ENCODE measurements at places on chromosomes 7 and 10. TPM values are rescaled to one million over a fixed set of nuclear protein-coding genes. Genes with fewer than 3 reads are reported as not detected.
A peak's percentile ranks its signal among the peaks of the same experiment; 100 is the strongest.

The ELFN1 gene
- total RNA-seq = 0.19 TPM

The DNAJB12 gene
- 36.2 TPM for total RNA-seq

The DENND11 gene
- 77.9 TPM for total RNA-seq

The TMEM176B gene
- total RNA-seq = not detected

The LRRD1 gene
- not detected for total RNA-seq

DNA sequence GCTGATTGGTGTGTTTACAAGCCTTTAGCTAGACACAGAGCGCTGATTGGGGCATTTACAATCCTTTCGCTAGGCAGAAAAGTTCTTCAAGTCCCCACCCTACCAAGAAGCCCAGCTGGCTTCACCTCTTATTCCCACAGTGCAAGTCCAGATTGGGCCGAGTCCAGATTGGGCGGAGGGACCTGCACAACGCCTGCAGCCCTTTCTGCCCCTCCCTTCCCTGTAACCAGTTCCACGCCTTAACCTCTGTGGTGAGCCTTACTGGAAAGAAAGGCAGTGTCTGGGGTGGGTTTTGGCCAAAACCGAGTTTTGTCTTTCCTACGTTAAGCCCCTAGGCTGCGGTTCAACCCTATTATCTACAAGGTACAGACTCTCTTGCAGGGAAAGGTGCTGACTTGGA is 268.7 kb downstream of the ZEB1 start:
- no peaks in the 10 kb centered on the region for H3K36me3 ChIP-seq
- H3K4me3 ChIP-seq = no peak overlapping the region
- H3K27ac ChIP-seq = no peak overlapping the region
- H3K27me3 ChIP-seq = no peaks in the 10 kb centered on the region

DNA sequence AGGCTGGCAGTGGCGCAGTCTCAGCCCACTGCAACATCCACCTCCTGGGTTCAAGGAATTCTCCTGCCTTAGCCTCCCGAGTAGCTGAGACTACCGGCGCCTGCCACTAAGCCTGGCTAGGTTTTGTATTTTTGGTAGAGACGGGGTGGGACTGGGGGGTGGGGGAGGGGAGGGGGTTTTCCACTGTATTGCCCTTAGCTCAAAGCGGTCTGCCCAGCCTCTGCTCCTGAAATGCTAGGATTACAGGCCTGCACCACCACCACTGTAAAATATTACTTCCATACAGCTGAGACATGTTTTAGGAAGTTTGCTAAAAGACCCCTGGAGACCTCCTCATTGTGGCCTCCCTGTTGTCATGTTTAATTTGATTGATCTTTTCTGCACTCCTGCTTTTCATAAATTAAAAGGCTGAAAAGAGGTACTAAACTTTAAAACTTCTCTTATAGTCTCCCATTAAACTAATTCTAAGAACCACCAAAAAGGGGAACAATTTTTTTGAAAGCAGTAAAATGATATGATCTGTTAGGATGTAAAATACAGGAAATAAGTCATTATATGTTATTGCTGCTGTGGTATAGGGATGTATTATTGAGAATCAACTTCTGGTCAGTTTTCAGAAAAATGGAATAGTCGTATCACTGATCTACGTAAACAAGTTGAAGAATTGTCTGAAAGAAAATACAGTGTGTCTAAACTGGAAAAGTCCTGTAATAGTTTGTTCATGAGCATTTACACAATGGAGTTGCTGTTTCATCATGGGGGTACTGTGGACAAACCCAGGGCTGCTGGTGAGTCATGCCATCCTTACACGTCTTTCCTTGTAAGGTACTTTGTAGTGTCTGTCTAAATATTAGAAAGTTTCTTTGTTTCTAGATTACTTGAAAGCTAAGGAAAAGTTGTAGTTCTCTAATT is 72.9 kb upstream of the TMEM248 start:
- H3K4me3 ChIP-seq = no peak overlapping the region
- H3K27me3 ChIP-seq = no peaks in the 10 kb centered on the region
- H3K36me3 ChIP-seq = no peaks in the 10 kb centered on the region
- DNase-seq = no peak
- no peak overlapping the region for H3K27ac ChIP-seq

- H3K4me1 ChIP-seq = no peaks in the 10 kb centered on the region
- DNase-seq = no peak
- H3K27ac ChIP-seq = no peak overlapping the region
Observed at GRCh38 chr7:121500360-121501058, 104.4 kb upstream of the FAM3C start.

- no peaks in the 10 kb centered on the region for H3K4me1 ChIP-seq
- no peak for DNase-seq
- no peak overlapping the region for H3K4me3 ChIP-seq
- no peaks in the 10 kb centered on the region for H3K27me3 ChIP-seq
- no peak overlapping the region for H3K27ac ChIP-seq
Observed at GRCh38 chr7:47366211-47366610, 215.7 kb downstream of the TNS3 start.

DNA sequence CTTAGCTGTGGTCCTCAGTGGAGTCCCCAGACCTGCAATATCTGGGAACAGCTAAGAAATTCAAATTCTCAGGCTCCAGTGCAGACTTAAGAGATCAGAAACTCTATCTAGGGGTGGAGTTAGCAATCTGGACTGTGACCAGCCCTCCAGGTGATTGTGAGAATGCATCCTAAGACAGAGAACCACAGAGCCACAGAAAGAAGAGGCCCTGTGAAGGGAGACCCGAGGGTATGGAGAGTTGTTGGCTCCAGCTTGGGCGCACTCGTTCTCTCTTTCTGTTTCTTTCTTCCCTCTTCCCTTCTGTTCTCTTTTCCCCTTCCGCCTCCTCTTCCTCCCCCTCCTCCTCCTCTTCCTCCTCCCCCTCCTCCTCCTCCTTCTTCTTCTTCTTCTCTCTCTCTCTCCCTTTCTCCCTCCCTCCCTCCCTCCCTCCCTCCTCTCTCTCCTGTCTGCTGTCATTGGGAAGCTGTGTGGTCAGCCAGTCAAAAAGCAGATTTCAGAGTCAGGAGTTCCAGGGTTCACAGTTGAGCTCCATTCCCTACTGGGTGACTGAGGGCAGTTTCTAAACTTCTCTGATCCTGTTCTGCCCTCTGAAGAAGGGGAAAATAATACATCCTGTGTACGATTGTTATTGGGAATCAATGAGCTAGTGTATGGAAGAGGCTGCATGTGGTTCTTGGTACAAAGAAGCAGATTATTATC is 62.1 kb upstream of the STEAP1B start:
- H3K27ac ChIP-seq = no peak overlapping the region
- DNase-seq = no peak
- H3K4me3 ChIP-seq = no peak overlapping the region

- H3K27me3 ChIP-seq = no peaks in the 10 kb centered on the region
- H3K4me1 ChIP-seq = no peaks in the 10 kb centered on the region
- DNase-seq = no peak
- no peak overlapping the region for H3K27ac ChIP-seq
Observed at GRCh38 chr10:58465629-58466028, 47.0 kb upstream of the BICC1 start.

DNA sequence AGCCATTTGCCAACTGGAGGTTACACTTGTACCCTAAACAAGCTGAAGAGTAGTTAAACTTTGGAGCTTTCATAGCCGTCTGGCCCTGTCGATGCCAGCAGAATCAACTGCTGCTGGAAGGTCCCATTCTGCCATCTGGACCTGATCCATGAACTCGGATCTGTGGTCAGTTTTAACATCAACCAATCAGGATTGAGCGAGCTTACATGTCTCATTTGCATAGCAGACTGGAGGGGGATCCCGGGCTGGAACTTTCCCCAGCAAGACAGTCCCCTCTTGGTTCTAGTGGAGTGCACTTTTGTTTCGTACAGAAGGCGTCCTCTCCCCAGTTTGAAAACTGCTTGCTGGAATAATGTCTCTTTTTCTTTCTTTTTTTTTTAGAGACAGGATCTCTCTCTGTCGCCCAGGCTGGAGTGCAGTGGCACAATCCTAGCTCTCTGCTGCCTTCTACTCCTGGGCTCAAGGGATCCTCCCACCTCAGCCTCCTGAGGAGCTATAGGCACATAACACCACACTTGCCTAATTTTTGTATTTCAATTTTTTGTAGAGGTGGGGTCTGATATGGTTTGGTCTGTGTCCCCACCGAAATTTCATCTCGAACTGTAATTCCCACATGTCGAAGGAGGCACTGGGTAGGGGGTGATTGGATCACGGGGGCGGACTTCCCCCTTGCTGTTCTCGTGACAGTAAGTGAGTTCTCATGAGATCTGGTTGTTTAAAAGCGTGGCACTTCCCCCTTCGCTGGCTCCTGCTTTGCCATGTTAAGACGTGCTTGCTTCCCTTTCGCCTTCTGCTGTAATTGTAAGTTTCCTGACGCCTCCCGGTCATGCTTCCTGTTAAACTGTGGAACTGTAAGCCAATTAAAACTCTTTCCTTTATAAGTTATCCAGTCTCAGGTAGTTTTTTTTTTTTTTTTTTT is 42.8 kb upstream of the SEPHS1 start:
- no peaks in the 10 kb centered on the region for H3K27me3 ChIP-seq
- H3K36me3 ChIP-seq = no peaks in the 10 kb centered on the region
- no peak overlapping the region for H3K27ac ChIP-seq
- H3K4me3 ChIP-seq = no peak overlapping the region
- no peak for DNase-seq
- H3K4me1 ChIP-seq = no peaks in the 10 kb centered on the region

DNA sequence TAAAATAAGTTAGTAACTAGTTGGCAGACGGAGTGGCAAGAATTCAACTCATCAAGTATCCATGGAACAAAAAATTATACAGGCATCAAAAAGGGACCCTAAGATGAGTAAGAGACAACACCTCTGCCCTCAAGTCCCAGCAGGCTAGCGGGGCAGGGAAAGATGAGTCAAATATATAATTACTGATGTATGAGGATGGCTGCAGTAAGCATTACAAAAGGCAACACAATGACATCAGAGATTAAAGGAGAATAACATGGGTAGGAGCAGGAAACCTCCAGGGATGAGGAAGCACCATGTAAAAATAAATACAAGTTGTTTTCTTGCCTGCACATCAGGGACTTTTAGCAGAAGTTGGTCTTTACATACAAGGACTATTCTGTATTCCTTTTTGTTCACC is 49.4 kb downstream of the SCRN1 start:
- no peak for DNase-seq
- H3K4me3 ChIP-seq = no peak overlapping the region
- no peaks in the 10 kb centered on the region for H3K27me3 ChIP-seq
- no peaks in the 10 kb centered on the region for H3K36me3 ChIP-seq

DNA sequence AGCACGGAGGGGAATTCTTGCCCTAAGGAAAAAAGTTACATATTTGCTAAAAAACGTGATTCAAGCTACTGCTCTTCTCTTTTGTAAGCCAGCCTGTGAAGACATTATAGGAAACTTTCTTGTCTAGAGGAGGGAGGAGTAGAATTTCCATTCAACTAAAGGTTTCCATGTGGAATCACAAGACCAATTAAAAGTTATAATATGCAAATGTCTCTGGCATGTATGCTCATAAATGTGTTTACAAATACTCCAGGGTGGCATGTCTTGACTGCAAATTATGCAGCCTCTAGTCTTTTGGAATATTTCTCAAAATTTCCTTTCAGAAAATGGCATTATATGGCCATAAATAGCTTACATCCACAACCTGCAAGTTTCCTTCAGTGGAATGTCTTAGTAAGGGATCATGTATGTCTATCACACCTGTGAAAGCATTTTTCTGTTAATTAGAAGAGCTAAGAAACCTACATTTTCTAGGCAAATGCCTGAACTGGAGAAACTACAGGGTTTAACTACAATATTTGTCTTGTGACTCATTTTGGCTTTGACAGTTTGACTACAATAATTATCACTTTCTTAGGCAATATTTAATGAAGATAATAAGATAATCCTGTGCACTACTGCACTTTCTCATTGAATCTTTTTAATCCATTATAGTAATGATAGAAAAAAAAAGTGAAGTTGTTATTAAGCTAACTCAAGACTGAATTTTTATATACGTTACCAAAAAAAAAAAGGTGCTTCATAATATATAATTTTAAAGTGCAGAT is 111.1 kb upstream of the C10orf90 start:
- H3K4me1 ChIP-seq = no peaks in the 10 kb centered on the region
- no peaks in the 10 kb centered on the region for H3K27me3 ChIP-seq
- H3K4me3 ChIP-seq = no peak overlapping the region
- H3K27ac ChIP-seq = no peak overlapping the region
- no peak for DNase-seq
- no peaks in the 10 kb centered on the region for H3K36me3 ChIP-seq

DNA sequence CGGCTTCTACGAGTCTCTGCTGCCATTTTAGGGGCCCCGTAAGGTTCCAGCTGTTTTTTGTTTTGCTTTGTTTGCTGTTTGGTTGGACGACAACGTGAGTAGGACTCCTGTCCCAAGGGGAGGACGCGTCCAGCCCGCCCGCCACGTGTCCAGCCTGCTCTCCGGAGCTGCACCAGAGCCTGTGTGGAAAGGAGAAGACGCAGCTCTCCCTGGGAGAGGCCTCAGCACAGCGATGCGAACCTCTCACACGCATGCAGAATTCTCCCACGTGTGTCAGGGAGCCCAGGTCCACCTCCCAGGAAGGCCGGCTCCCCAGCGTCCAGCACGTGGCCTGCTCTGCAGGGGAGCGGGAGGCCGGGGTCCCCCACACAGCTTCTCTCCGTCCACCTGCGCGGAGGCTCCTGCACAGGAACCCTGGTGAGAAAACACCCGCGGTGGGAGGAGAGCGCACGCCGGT is 36.4 kb upstream of the DNAJB6 start:
- H3K27me3 ChIP-seq = no peaks in the 10 kb centered on the region
- peaks cover 10% of the 10 kb centered on the region for H3K4me1 ChIP-seq
- DNase-seq = no peak
- H3K36me3 ChIP-seq = no peaks in the 10 kb centered on the region

- no peak overlapping the region for H3K4me3 ChIP-seq
- H3K27ac ChIP-seq = no peak overlapping the region
- DNase-seq = no peak
- H3K4me1 ChIP-seq = no peaks in the 10 kb centered on the region
- H3K36me3 ChIP-seq = no peaks in the 10 kb centered on the region
- H3K27me3 ChIP-seq = no peaks in the 10 kb centered on the region
Observed at GRCh38 chr7:2750004-2750407, 62.0 kb downstream of the AMZ1 start.

DNA sequence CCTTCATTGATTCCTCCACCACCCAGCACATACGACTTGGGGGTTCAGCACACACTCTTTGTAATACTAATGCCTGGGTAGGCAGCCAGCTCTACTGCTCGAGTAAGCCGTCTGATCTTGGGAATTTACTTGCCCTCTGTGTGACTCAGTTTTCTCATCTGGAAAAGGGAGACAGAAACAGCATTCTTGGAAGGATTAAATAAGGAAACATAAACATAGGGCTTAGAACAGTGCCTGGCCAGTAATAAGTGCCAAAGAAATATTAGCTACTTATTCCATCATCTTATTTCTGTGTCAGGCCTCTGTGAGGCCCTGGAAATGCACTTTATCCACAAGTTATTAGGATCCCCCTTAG is 130.1 kb downstream of the TNS3 start:
- no peaks in the 10 kb centered on the region for H3K36me3 ChIP-seq
- H3K4me3 ChIP-seq = no peak overlapping the region
- no peaks in the 10 kb centered on the region for H3K4me1 ChIP-seq
- DNase-seq = no peak
- no peaks in the 10 kb centered on the region for H3K27me3 ChIP-seq

GRCh38 chr10:117796130-117796745 is 250.5 kb downstream of the RAB11FIP2 start:
- no peak for DNase-seq
- H3K4me1 ChIP-seq = no peaks in the 10 kb centered on the region
- no peaks in the 10 kb centered on the region for H3K27me3 ChIP-seq
- no peak overlapping the region for H3K27ac ChIP-seq
- H3K4me3 ChIP-seq = no peak overlapping the region

GRCh38 chr10:80596391-80597257 is 58.9 kb downstream of the SH2D4B start:
- no peak overlapping the region for H3K27ac ChIP-seq
- H3K36me3 ChIP-seq = no peaks in the 10 kb centered on the region
- no peaks in the 10 kb centered on the region for H3K4me1 ChIP-seq
- no peak overlapping the region for H3K4me3 ChIP-seq
- peak; percentile 37 for DNase-seq
- no peaks in the 10 kb centered on the region for H3K27me3 ChIP-seq
